Hematopoietic multipotent progenitor cell treated with erythropoietin and hydrocortisone succinate and interleukin-3 and kit ligand, for 8 days (in vitro differentiated cells): ENCODE measurements at places on chromosomes 6 and 20.

DNA sequence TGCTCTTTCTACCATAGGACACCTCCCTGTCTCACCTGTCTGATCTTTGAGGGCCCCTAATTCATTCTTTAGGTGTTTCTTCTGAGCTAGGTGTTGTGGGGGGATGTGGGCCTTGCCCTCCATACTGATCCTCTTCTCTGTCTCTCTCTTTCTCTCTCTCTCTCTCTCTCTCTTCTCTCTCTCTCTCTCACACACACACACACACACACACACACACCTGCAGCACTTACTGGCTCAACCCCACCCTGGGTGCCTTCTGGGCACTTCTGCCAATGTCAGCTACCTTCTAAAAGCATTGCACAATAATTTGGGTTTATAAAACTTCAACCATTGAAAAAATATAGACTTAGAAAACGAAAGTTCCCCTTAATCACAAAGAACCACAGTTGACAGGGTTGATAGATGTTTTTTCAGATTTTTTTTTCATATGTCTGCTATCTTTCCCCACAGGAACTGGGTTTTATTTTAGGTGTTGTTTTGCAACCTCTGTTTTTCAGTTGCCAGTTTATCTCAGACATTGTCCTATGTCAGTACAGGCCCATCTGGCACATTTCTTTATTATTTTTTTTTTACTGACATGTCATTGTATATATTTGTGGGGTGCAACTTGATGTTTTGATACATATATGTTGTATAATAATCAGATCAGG, 28.1 kb downstream of the PKIG start:
- DNase-seq = peak; percentile 53

DNA sequence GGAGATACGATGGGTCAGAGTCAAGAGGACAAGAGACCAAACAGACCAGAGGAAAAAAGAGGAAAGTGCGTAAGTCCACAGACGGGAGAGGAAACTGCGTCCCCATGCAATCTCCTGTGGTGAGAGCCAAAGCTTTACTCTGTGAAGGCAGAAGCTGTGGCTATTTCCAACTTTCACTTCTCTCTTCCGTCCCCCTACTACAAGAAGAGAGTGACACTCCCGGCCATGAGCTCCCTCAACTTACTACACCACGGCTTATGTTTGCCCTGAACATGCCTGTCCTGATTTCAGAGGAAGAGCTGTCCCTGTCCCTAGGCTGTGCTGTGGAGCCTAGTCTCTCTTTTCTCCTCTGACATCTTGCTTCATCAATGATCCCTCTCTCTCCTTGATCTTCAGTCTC, 11.5 kb upstream of the SSR1 start:
- no peak for DNase-seq

- no peak for DNase-seq
These were observed at the start of gene FHL5 for GRCh38 chr6:96562886-96563285. TSS of gene FHL5 (plus strand) at chr6:96563128. CDS start at chr6:96603614, 40,486 bp downstream.

DNA sequence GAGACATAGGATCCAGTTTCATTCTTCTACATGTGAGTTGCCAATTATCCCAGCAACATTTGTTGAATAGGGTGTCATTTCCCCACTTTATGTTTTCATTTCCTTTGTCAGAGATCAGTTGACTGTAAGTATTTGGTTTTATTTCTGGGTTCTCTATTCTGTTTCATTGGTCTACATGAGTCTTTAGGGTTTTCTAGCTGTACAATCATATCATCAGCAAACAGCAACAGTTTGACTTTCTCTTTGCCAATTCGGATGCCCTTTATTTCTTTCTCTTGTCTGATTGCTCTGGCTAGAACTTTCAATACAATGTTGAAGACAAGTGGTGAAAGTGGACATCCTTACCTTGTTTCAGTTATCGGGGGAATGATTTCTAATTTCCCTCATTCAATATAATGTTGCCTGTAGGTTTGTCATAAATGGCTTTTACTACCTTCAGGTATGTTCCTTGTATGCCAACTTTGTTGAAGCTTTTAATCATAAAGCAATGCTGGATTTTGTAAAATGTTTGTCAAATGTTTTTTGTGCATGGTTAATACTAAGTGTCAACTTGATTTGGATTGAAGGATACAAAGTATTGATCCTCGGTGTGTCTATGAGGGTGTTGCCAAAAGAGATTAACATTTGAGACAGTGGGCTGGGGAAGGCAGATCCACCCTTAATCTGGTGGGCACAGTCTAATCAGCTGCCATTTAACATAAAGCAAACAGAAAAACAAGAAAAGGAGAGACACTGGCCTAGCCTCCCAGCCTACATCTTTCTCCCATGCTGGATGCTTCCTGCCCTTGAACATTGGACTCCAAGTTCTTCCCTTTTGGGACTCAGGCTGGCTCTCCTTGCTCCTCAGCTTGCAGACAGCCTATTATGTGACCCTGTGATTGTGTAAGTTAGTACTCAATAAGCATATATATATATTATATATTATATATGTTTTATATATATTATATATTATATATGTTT, 23.3 kb downstream of the MICA start:
- no peak for DNase-seq

DNA sequence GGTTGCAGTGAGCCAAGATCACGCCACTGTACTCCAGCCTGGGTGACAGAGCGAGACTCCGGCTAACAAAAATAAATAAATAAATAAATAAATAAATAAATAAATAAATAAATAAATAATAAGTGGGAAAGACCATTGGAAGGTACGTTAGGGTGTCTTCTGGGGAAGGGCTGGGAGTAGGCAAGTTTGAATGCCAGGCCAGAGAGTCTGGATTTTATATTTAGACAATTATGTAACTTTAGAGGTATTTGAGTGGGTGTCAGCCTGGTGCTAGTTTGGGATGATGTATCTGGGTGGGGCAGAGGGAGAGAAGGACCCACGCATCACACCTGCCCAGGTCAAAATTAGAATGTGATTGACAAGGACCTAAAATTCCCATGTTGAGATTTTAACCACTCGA, 108.5 kb upstream of the PRND start:
- no peak for DNase-seq

- DNase-seq = no peak
These were observed 49.4 kb downstream of the ERMARD start for GRCh38 chr6:169800668-169801395.

GRCh38 chr20:574297-574942, 30.8 kb upstream of the CSNK2A1 start:
- DNase-seq = no peak

DNA sequence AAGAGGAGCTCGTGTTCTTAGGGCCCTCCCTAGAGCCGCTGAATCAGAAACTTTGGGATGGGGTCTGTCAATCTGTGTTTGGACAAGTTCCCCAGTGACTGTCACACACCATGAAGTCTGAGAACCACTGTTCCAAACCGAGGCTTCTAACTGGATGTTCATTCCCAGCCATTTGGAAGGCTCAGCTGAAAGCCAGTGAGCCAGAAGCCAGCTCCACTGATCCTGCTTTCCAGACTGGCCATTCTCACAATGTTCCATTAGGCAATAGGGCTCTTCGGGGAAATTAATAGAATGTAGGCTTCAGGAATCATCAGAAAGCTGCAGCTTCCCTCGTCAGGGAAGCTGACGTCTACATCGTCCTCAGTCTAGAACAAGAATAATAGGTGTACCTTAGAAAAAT, 90.8 kb upstream of the QKI start:
- DNase-seq = no peak

DNA sequence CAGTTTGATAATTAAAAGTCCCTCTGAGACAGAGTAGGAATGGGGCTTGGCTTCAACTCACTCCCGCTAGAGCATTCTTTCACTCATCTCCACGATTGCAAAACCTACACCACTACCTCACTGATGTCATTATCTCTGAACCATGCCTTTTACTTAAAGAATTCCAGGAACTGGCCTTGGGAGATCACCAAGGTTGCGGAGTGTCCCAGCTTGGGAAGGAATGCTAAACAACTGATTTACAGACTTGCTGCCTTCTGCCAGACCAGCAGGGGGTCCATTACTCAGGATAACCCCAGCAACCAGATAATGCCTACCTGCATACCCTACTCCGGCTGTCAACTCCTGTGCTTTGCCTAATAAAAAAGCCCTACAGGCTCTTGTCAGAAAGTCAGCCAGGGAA, 102.2 kb upstream of the RALGAPA2 start:
- no peak for DNase-seq

DNA sequence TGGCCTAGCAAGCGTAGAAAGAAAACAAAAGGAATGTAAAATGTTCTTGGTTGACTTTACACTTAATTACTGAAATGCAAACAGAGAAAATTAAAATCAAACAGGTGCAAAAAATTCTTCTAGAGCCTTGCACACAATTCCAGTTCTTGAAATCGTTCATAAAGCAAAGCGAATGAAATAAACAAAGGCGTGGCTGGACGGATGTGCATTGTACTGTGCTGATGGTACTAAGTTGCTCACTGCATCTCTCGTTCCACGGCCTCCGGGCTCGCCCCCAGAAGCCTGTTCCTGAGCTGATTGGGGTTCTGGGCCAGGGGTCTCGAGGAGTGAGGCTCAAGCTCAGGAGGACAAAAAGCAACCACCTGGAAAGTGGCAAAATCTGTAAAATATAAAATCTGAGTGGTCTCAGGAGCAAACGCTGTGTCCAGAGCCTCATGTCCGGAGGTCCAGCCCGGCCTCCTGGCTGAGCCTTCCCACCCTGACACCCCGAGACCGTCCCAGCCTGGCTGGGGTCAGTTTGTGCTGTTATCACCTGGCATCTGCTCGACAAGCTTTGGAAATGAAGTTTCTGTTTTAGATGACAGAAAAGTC, 71.3 kb downstream of the TTLL2 start:
- DNase-seq = no peak

DNA sequence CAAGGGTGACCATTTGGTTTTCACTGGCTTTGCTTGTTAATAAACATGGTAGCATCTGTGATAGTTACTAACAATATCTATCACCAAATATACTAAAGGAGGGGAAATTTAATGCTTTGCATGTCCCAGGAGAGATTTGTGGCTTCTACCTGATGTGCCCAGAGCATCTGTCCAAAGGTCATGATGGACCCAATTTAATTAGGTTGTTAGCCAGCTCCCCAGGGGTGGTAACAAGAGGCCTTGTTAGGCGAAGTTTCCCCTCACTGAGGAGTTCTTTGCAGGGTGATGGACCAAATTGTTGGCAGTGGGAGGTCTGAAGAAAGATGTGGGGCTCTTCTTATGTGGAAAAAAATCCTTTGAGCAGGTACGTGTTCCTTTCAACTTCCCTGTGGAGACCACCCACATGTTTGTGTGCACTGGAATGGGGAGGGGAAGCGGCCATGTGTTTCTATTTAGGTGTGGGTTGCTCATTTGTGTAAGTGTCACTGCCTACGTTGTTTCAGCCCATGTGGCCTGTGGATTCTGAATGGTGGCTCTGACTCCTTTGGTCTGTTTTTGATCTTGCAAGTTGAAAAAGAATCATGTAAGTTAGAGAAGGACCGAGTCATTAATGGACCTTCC, 137.6 kb downstream of the CLIC5 start:
- no peak for DNase-seq

DNA sequence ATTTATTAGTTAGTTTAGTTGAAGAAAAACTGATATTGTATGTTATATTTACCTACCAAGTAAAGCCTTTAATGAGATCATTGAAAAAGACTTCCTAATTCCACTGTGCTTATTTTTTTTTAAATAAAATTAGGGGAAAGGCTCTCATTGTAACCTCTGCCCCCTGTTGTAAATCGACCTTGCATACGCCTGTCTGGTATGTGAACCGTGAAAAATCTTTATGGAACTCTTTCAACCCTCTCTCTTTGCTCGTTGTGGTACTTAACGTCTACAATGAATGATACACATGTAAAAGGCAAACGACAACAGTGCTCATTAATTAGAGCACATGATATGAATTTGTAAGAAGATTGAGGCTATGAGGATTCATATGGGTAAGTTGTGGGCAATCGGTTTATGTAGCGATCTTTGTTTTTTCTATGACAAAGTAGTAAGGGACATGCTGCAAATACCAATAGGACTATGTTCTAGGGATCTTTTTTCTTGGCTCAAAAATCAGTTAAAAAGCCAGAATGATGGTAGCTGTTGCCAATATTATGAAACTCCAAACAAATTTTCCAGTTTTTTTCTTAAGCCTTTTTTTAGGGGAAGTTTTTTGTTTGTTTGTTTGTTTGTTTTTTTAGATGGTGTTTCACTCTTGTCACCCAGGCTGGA, 119.0 kb upstream of the MCHR2 start:
- no peak for DNase-seq

DNA sequence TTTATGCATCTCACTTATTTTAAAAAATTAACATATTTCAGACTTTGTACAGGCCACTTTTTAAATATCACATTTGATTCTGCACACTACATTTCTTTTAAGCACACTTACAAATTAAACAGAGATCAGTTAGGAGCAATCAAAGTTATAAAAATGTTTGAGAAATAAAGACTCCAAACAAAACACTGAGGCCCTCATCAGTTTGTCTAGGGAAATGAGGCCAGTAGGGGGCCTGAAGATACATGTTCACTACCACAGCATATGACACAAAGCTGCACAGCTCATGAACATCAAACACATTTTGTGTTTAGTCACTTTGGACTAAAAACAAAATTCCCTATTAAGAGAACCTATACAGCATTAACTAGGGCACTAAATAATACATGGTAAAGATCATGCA, 180.5 kb downstream of the PDE7B start:
- DNase-seq = peak; percentile 25

- peak; percentile 88 for DNase-seq
These were observed 24.0 kb downstream of the FGD2 start for GRCh38 chr6:37029249-37029971.

DNA sequence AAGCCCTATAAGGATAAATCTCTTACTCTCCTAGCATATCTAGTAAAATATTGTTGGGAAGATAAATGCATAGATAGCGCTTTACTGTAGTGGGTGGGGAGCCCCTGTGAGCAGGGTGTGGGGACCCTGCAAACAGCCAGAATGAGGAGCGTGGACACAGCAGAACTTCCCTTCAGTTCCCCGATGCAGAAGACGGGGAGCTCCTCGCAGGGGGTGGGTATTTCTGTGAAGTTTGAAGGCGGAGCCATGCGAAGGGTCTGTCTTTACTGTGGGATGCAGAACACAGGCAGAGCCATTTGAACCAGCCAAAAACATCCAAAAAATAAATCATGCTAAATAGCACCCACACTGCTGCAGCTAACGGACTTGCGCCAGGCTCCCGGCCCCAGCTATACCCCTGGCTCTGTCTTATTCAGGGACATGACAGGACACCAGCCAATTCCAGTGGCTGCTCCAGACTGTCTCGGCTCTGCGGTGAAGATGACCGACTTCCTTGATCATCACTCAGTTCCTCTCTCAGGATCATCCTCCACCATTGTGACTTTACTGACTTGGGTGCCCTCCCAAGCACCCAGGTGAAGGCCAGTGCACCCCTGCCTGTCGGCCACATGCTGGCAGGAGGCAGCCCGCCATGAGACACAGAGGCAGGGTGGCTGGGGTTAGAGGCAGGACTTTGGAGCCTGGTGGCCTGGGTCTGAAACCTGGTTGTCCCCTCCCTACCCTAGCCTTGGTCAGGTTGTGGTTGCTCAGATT, 134.5 kb downstream of the SMOC2 start:
- DNase-seq = no peak

GRCh38 chr6:35543459-35544193, 30.9 kb upstream of the TULP1 start:
- no peak for DNase-seq

GRCh38 chr20:12860619-12861247, 148.0 kb upstream of the SPTLC3 start:
- no peak for DNase-seq
